ENCODE measurements at places on chromosomes 3 and 15.

- DNase-seq, result no peak
These were observed 529.0 kb downstream of the AGBL1 start for GRCh38 chr15:86608461-86609205.

DNA sequence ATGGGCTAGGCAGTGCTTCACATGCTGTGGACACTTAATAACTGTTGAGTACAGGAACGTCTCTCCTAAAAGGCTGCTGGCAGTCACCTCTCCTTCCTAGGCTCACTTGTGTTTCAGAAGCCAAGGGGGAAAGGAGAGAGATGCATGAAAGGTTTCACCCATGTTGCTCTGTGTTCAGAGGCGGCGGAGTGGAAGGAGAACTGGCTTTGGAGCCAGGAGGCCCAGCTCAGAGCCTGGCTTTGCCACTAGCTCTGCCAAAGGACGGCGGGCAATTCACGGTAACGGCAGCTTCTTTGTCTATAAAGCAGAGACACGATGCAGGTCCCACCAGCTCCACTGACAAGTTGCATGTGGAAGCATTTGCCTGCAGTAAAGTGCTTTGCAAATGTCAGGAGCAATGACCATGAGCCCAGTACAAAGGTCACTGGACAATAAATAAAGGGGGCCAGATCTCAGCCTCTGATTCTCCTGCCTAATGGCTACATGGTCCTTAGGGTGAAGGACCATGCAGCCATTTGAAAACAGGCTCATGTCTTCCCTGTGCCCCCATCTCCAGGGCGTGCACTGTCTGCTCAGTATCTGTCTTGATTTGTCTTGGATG, 171.7 kb upstream of the TLE3 start:
- DNase-seq, result no peak

DNA sequence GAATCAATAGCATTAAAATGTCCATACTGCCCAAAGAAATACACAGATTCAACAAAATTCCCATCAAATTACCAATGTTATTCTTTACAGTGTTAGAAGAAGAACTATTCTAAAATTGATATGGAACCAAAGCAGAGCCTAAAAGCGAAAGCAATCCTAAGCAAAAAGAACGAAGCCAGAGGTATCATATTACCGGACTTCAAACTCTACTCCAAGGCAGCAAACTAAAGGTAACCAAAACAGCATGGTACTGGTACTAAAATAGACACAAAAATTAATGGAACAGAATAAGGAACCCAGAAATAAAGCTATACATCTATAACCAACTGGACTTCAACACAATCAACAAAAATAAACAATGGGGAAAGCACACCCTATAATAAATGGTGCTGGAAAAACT, 167.5 kb downstream of the ADAMTS9 start:
- DNase-seq, result no peak

GRCh38 chr15:65395567-65396202, 17.9 kb upstream of the IGDCC3 start:
- no peak for DNase-seq

DNA sequence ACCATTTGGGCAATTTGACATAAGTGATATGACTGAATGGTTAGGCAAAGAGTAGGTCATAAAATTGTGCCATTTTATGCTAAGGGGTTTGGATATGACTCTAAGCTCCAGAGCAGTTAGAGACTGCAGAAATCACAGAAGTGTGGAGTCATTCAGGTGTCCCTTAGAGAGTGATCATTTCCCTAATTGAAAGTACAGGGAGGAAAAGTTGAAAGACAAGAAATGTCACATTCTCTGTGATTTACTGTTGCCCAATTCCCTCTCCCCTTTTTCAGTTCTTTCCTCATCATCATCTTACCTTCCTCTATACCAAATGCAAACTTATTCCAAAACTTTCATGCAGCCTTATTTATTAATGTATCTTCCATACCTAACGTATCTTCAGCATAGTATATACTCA, 2.7 kb upstream of the GOLGB1 start:
- no peak for DNase-seq

GRCh38 chr15:28080386-28080785, 18.7 kb downstream of the OCA2 start:
- DNase-seq, result no peak

DNA sequence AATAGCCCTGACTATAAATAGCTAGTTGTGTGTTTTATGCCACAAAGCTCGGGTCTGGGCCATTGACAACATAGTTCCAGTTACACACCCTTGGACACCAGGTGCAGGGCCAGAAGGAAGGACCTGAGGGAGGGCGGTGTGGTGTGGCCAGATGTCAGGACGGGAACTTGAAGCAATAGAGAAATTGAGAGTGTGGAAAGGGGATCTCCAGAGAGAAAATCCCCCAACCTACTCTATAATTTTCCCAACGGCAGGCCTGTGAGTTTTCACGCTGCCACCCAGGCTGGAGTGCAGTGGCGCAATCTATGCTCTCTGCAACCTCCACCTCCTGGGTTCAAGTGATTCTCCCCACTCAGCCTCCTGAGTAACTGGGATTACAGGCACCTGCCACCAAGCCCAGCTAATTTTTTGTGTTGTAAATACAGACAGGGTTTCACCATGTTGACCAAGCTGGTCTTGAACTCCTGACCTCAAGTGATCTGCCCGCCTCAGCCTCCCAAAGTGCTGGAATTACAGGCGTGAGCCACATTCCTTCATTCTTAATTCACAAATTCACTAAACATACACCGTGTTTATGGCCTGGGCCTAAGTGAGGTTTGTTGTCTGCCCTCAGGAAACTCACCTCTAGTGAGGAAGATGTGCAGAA, 70.8 kb upstream of the KLF13 start:
- no peak for DNase-seq

DNA sequence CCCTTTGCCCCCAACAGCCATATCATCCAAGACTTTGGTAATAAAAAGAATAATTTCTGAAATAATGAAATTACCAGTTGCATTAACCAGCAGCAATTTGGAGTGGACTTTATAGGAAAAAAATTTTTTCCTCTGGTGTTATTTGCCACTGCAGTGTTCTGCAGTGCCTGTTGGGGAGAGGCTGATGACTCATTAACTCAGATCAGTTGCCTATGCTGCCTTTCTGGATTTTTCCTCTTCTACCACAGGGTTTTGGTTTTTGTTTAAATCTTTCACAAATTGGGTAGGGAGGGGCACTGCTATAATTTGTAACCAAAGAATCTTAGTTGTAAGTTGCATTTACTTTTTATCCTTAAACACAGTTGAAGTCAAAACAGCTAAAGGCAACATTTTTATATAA, 22.7 kb downstream of the ATP6V1A start:
- DNase-seq, result no peak

DNA sequence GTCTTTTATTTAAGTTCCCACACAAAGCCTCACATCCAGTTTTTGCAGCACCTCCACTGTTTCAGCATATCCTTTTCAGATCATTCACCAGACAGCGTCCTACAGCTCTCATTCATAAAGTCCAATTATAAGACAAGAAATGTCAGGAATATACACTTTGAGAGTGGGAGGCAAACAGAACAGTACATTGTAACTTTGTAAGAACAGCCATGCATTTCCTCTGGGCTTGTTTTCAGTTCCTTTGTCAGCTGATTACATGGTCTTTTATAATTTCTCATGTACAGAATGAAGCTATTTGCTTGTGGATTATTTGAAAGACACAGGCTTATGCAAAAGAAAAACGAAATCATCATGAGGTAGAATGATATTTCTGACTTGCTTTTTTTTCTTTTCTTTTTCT, 85.7 kb downstream of the SOX2 start:
- no peak for DNase-seq

DNA sequence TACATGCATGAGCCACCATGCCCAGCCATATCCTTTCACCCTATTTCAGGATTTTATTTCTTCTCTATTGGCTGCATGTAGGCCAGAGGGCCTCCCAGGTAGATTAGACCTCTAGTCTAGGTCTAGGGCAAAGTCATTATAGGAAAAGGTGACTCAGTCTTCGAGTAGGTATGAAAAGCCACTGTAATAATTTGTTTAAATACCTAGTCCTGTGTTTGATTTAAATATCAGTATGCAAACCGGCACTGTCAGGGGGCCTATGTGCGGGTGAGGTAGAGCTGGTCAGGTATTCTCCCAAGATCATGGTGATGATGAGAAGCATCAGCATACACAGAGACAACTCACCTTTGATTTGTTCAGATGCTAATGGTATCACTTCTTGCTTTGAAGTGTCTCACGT, 101.4 kb upstream of the UMPS start:
- DNase-seq, result no peak

DNA sequence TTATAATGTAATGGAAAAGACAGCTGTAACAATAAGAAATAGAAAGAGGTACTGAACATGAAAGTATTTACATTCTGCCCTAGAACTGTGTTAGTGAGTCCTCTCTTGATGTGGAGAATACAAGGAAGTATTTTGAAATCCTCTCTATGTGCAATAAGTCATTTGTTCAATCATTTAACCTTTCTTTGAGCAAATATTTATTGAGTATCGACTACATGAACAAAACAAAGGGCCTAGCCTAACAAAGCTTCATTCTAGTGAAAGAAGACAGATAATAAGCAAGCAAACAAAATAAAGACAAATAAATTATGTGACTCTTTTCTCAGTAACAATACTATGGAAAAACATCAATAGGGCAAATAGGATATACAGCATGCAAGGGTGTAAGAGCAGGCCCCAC, 354.9 kb upstream of the ATP11B start:
- no peak for DNase-seq

- DNase-seq, result no peak
These were observed 50.3 kb upstream of the ACTL6A start for GRCh38 chr3:179512378-179512777.

GRCh38 chr3:67423722-67424121, 230.7 kb downstream of the SUCLG2 start:
- DNase-seq, result no peak

DNA sequence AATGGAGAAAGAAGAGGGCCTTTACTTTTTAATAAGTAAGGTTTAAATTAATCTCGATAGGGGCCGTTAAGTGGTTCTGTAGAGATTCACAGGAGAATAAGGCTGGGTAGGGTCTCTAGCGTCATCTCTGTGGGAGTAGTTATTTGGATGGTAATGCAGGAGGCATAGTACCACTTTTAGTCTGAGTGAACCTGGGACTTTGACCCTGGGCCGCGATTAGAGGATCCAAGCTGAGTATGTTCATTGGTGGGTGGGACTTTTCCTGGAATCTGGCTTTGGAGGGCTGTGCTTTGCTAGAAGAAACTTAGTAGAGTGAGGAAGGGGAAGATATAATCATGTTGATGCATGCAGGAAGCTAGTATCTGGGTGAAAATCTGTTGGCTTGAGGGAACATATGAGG, 4.0 kb downstream of the LPP start:
- DNase-seq, result no peak

- no peak for DNase-seq
These were observed 21.6 kb downstream of the B4GALT4 start for GRCh38 chr3:119219069-119219468.

GRCh38 chr15:65426216-65426853, 3.6 kb upstream of the IGDCC4 start:
- DNase-seq, result peak; percentile 32

GRCh38 chr3:183385698-183386613, 42.5 kb downstream of the MCF2L2 start:
- DNase-seq, result peak; percentile 76

- DNase-seq, result no peak
These were observed 148.5 kb upstream of the CTDSPL start for GRCh38 chr3:37712918-37713817.

DNA sequence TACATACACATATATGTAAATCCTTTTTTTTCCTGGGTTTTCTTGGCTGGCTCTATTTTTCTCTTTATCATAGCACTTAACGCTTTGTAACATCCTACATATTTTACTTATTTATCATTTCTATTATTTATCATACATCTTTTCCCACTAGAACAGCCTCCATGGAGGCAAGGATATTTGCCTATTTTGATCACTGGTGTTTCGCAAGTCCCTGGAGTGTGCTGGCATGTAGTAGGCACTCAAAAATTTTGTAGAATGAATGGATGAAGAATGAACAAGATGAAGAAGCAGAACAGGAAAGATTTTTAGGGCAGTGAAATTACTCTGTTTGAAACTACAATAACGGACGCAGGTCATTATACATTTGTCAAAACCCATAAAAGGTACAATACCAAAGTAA, 83.0 kb upstream of the PTX3 start:
- no peak for DNase-seq

GRCh38 chr3:196398782-196399181, 33.4 kb downstream of the UBXN7 start:
- DNase-seq, result no peak

DNA sequence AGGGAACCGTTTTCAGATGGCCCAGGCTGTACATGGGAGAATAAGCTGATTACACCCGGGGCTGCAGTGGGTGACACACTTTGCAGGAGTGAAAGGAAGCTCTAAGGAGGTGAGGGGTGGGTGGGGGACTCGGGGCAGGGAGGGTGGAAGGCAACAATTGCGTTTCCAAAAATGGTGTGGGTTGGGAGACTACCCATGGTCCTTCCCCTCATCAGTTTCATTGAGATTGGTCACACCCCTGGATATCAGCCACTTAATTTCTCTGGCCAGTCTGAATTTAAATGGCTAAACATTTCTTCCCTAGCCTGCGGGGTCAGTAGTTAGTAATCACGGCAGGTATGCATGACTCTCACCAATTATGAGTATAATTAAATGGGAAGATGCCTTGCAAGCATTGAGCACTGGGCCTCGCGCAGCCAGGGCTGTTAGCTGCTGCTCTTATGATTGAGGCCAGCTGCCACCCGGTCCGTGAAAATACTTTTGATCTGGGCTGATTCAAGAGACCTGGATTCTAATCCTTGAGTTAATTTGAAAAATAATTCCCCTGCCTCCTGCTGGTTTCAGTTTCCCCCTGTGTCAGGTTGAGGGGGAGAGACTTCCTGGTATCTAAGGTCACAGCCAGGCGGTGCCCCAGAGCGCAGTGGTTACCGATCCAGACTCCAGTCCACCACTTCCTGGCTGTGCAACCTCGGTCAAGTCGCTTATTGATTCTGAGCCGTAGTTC, 23.3 kb downstream of the SLC6A6 start:
- DNase-seq, result no peak

DNA sequence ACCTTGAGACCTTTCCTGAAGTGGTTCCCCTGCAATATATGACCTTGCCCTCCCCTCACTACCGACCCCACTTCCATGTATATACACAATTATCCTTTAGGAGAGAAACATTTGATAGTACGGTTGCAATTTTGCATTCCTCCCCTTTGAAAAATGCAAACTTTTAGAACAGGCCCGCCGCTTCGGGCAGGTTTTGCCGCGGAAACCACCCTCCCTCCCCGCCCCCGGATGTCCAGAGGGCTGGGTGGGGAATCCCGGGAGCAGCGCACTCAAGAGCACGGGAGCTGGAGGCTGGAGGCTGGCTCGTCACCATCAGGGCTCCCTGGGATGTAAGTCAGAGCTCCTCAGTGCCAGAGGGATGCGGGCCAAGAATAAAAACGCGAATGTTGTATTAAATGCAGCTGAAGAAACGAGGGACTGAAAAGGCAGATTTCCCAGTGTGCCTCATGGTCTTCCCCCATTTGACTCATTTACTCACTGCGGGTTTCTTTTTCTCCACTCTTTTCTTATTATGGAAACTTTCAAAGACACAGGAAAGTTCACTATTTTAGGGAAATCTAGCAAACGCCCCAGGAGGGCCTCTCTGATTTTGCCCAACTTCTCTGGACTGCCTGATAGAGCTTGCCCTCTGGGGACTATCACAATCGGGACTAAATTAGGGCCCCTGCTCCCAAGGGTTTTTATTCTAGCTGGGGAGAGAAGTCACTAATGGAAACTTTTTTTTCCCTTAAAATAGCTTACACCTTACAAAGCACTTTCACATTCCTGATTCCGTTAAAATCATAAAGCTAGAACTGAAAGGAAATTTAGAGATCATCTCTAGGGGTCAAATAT, 2.9 kb upstream of the USP3 start:
- no peak for DNase-seq

- DNase-seq, result no peak
These were observed 57.4 kb downstream of the BSN start for GRCh38 chr3:49611719-49612118.

Data from SK-N-DZ (cell line).